ENCODE measurements at places on chromosomes 2 and 18. TPM values are rescaled to one million over a fixed set of nuclear protein-coding genes. Genes with fewer than 3 reads are reported as not detected.

GRCh38 chr2:60555066-60555782 lies 1.8 kb upstream of the BCL11A start:
- H3K4me1 ChIP-seq, result peaks cover 68% of the 10 kb centered on the region
- H3K27ac ChIP-seq, result peak overlapping the region; percentile 91
- no peaks in the 10 kb centered on the region for H3K36me3 ChIP-seq
- DNase-seq, result no peak

- H3K27me3 ChIP-seq, result no peaks in the 10 kb centered on the region
- peaks cover 3% of the 10 kb centered on the region for H3K36me3 ChIP-seq
- no peak for DNase-seq
These were observed 41.4 kb upstream of the RNU4ATAC start for GRCh38 chr2:121489284-121489683.

DNA sequence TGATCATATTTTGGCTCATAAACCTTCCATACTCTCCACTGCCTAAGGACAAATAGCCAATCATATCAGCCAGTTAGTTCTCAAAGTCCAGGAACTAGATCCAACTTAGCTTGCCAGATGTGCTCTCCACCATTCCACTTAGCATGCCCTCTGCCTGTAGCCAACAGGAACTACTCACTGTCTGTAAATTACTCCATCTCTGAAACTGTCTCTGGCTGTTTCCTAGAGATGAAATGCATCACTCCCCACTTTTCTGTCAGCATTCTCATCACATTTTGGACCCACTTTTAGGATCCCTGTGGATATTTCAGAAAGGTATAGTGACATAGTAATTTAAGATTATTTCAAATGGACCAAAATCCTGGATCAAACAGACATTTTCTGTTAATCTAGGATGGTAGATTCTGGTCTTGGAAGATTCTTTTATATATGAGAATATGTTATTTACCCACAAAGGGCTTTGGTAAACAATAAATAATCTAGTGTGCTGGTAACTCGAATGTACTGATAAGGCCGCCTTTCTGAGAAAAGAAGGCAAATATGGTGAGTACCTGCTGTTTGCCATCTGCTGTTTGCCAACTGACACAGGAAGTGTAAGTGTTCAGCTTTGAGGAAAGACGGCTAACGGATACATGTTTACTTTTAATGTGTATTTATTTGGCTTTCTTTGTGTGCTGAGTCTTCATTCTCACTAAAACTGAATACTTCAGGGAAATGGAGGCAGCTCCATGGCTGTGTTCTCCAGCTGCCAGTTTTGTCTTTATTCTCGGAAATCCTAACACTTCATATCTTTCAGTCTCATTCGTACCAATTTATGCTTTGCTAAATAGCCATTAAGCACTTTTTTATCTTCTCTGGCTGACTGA lies 79.5 kb downstream of the EVA1A start:
- H3K36me3 ChIP-seq, result no peaks in the 10 kb centered on the region
- H3K27ac ChIP-seq, result no peak overlapping the region
- H3K4me1 ChIP-seq, result no peaks in the 10 kb centered on the region

DNA sequence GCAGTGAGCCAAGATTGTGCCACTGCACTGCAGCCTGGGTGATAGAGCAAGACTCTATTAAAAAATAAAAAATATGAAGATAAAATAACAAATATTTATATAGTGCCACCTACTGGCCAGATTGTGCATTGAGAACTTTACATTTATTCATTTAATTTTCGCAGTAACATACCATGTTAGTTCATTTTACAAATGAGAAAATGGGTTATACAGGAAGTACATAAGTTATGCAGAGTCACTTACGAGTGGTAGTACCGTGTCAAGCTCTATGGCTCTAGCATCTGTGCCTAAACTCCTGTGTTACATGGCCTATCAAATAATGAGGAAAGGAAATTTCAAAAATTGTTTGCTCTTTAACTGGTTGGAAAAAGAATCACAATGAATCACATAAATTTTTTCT lies 27.9 kb downstream of the RIF1 start:
- DNase-seq, result no peak
- H3K4me3 ChIP-seq, result no peak overlapping the region
- H3K36me3 ChIP-seq, result peaks cover 68% of the 10 kb centered on the region
- H3K27me3 ChIP-seq, result no peaks in the 10 kb centered on the region

DNA sequence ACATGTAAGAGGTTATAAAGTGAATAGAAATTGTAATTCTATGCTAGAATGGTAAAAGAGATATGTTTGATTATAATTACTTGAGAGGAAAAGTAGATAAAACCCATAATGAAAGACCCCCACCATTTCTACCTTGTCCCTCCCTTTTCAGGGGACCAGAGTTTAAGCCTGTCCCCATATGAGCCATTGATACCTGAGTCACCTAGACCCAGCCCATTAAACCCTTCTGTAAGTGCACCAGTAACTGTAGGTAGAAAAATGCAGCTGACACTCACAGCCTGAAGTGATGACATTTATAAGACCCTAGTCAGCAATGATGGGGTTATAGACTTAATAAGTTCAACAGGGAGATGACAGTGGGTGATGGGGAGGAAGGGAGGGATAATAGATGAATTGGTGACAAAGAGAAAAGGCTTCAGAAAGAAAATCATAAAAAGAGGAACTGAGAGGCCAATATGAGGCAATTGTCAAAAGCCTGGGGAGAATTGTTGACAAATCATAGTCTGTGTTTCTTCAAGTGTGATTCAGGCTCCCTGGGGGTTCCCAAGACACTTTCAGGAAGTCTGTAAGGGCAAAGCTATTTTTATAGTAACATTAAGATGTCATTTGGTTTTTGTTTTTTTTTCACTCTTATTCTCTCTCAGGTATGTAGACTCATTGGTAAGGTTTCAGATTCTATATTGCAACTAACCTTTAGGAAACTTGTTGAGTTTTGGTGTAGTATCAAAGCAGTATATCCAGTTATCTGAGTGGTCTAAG lies 544.2 kb downstream of the SATB2 start:
- no peak for DNase-seq
- no peaks in the 10 kb centered on the region for H3K27me3 ChIP-seq
- no peak overlapping the region for H3K27ac ChIP-seq
- H3K4me1 ChIP-seq, result no peaks in the 10 kb centered on the region

Gene MPP4
- total RNA-seq, result not detected

- DNase-seq, result peak; percentile 83
- H3K36me3 ChIP-seq, result no peaks in the 10 kb centered on the region
- H3K4me3 ChIP-seq, result peak overlapping the region; percentile 47
- no peaks in the 10 kb centered on the region for H3K27me3 ChIP-seq
- peak overlapping the region; percentile 59 for H3K27ac ChIP-seq
- peaks cover 11% of the 10 kb centered on the region for H3K4me1 ChIP-seq
These were observed 14.7 kb upstream of the EML6 start for GRCh38 chr2:54708584-54709335.

GRCh38 chr2:109324861-109325260 lies 195.9 kb downstream of the SH3RF3 start:
- peak; percentile 88 for DNase-seq
- no peak overlapping the region for H3K4me3 ChIP-seq
- no peaks in the 10 kb centered on the region for H3K27me3 ChIP-seq
- no peaks in the 10 kb centered on the region for H3K36me3 ChIP-seq

DNA sequence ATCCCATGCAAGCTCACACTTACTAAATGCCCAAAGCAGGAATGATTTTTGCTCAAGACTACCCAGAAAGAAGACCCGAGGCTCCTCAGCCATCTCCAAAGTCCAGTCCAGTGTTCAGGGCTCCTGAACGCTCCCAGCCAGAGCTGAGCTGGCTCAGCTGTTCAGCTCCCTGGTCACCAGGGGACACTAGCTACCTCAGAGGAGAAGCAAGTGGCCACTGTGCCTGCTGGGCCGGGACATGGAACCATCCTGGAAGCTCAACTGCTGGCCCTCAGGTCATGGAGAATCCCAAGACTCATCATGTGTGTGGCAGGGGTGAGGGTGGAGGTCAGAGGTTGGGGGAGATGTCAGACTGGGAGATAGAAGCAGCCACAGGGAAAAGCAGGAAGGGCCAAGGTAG lies 89.0 kb downstream of the GALNT14 start:
- no peaks in the 10 kb centered on the region for H3K4me1 ChIP-seq
- DNase-seq, result peak; percentile 49
- H3K27ac ChIP-seq, result no peak overlapping the region
- no peaks in the 10 kb centered on the region for H3K36me3 ChIP-seq
- H3K27me3 ChIP-seq, result no peaks in the 10 kb centered on the region

DNA sequence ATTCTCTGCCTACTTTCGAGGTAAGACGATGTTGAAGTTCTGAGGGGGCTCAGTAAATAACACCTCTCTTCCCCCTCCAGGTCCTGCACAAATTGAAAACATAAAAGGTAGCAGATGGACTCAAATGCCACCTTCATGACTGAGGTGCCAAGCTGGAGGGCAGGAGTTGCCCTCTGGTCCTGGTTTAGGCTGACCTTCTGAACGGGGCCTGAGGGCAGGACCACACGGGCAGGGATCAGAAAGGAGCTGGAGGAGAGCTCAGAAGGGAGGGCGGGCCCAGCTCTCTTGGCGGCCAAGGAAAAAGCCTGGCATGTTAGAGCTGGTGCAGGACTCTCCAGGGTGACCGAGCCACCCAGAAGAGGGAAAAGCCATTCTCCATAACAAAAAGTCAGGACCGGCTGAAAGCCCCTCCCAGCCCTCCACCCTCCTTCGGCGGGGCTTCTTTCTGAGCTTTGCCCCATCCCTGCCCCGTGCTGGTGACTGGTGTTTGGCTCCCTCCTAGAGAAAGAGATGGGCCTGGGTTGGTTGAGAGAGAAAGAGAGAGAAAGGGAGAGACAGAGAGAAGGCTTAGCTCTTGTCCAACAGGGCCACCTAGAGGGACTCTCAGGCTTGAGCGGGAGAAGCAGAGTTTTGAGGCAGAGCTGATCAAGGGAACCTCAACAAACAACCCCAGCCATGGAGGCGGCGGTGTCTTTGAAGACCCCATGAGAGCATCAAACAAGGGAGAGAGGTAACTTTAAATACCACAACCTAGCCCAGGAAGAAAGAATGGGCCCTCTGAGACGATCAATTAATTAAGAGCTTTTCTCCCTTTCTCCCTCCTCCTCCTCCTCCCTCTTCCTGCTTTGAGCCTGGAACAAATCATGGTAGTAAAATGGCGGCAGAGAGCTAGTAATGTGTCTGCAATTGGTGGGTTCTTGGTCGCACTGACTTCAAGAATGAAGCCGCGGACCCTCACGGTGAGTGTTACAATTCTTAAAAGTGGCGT lies 50.8 kb downstream of the WIPF1 start:
- H3K27ac ChIP-seq, result no peak overlapping the region
- no peak overlapping the region for H3K4me3 ChIP-seq
- no peak for DNase-seq
- H3K27me3 ChIP-seq, result no peaks in the 10 kb centered on the region

DNA sequence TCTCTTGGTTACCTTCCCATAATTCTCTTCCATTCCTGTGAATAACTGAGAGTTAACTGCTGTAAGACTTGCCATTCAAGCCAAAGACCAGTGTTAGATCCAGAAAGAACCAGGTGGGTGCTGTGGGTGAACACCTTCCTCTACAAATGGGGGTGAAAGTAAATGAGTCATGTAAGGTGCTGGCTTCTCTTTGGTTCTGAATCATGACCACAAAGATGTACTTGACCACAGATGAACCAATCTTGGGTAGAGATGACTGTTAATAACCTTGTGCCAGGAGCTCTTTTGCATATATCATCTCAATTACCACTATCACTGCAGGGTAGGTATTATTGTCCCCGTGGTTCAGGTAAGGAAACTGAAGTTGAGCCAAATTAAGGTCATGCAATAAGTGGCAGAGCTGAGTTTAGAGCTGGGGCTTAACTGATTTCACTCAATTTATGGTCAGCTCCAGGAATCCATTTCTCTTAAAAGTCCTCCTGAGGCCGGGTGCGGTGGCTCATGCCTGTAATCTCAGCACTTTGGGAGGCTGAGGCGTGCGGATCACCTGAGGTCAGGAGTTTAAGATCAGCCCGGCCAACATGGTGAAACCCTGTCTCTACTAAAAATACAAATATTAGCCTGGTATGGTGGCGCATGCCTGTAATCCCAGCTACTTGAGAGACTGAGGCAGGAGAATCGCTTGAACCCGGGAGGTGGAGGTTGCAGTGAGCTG lies 244.9 kb upstream of the CXCR4 start:
- H3K27me3 ChIP-seq, result no peaks in the 10 kb centered on the region
- DNase-seq, result no peak
- no peaks in the 10 kb centered on the region for H3K4me1 ChIP-seq

DNA sequence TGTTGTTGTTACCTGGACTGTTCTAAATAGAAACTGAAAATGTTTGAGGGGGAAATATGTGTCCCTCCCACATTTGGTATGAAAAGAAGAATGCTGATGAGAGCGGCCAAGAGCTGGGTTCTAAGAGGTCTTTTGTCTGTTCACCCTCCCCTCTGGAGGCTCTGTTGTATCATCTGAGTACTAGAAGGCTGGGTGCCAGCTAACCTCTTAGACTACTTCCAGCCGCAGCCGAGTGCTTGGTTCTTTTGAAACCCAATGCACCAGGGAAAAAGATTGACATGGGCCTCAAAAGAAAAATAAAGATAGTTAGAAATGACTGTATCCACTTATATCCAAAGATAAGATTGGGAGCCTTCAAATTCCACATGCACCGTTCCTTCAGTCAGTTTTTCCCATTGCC lies 255.9 kb downstream of the TXNL1 start:
- H3K36me3 ChIP-seq, result no peaks in the 10 kb centered on the region
- peaks cover 8% of the 10 kb centered on the region for H3K4me1 ChIP-seq
- DNase-seq, result no peak
- H3K4me3 ChIP-seq, result no peak overlapping the region
- H3K27me3 ChIP-seq, result no peaks in the 10 kb centered on the region
- no peak overlapping the region for H3K27ac ChIP-seq

DNA sequence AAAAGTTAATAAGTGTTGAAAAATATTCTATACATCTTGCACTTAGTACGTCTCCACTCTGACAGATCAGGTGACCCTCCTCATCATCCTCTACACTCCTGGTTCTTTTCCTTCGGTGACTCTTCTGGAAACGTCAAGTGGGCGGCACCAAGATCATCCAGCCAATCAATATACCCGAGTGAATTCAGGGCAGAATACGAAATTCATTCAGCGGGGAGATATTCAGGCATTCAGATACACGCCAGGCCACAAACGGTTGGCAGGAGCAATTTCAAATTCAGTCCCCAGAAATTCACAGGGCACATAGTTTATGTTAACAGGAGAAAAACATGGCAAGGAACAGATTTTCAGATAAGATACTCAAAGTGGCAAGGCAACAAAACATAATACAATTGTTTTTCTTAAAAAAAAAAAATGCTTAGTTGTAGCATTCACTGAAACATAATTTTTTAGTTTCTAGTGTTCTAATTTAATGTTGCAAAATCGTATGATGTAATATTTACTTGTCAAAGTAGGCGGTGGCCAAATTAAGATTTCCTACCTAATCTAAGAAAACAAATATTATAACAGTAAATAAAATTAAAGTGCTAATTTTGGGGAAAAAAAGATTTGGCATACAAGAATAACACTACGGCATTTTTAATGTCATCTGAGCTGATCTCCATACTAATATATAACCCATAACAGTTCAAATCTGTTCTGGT lies 4.2 kb downstream of the CLK1 start:
- no peaks in the 10 kb centered on the region for H3K27me3 ChIP-seq
- peaks cover 51% of the 10 kb centered on the region for H3K4me1 ChIP-seq
- DNase-seq, result no peak
- H3K36me3 ChIP-seq, result peaks cover 49% of the 10 kb centered on the region

GRCh38 chr2:103962670-103963069 lies 891.2 kb upstream of the POU3F3 start:
- peaks cover 6% of the 10 kb centered on the region for H3K27me3 ChIP-seq
- H3K36me3 ChIP-seq, result no peaks in the 10 kb centered on the region
- no peak overlapping the region for H3K4me3 ChIP-seq

Gene CTNNA2
- not detected for total RNA-seq

Gene KLHL14
- total RNA-seq, result not detected
